ENCODE measurements at places on chromosomes 11 and 22.
A peak's percentile ranks its signal among the peaks of the same experiment; 100 is the strongest.

DNA sequence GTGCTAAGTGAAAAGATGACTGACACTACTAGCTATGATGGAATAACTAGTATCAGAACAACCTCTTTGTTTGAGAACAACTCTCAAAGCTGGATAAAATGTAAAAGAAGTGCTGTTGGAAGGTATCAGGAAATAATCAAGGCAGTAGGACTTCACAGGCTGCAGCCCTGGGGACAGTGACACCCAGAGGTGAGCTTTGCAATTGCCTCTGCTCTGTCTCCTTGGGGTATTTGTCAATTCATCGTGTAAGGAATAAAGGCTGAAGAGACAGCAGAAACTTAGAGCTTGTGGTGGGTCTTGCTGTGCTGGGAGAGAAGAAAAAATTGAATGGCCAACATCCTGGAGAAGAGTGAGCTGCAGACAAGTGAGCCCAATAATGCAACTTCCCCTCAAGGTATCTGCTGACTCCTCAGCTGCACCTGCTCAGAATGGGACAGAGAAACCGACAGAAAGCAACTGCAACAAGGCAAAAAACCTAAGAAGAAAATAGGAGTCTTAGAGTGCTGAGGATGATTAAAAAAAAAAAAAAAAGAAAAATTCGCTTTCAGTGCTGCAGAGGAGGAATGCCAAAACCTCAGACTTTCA lies 141.1 kb downstream of the RCN1 start:
- DNase-seq, result no peak

- DNase-seq, result no peak
Measured at GRCh38 chr11:116145187-116145865, 627.5 kb downstream of the BUD13 start.

GRCh38 chr11:27783701-27784355 lies 83.6 kb upstream of the BDNF start:
- DNase-seq, result no peak

GRCh38 chr22:45149671-45150070 lies 14.1 kb upstream of the NUP50 start:
- DNase-seq, result no peak

- DNase-seq, result no peak
Measured at GRCh38 chr22:17772249-17772957, 1.9 kb downstream of the BID start.

- no peak for DNase-seq
Measured at GRCh38 chr11:27722117-27722952, 22.1 kb upstream of the BDNF start.

DNA sequence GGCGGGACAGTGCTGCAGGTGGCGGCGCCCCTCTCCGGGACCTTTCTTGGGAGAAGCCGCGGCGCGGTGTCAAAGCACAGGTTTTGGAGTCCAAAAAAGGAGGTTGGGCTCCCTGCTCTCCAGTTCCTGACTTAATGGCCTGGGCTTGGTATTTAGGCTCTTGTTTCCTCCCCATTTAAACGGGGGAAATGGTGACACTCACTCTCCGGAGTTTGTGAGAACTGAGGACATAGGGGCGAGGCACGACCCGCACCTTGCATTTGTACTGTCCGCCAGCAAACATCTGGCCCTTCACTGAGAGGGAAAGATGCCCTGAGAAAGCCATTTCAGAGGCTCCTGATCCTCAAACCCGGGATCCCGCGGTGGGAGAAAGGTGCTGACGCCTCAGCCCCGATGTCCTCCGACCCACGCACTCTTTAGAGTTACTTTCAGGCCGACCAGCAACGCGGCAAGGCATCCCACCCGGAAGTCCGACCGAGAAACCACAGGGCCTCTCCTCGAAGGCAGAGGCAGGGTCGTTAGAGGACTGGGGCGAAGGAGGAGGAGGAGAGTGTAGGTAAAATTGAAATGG lies 2.9 kb upstream of the WDR74 start:
- DNase-seq, result peak; percentile 38

- no peak for DNase-seq
Measured at GRCh38 chr11:126874276-126874675, 126.3 kb downstream of the KIRREL3 start.

GRCh38 chr22:42275176-42275575 lies 4.7 kb upstream of the TCF20 start:
- no peak for DNase-seq

GRCh38 chr22:29245626-29246385 lies 22.0 kb downstream of the RHBDD3 start:
- peak; percentile 63 for DNase-seq

DNA sequence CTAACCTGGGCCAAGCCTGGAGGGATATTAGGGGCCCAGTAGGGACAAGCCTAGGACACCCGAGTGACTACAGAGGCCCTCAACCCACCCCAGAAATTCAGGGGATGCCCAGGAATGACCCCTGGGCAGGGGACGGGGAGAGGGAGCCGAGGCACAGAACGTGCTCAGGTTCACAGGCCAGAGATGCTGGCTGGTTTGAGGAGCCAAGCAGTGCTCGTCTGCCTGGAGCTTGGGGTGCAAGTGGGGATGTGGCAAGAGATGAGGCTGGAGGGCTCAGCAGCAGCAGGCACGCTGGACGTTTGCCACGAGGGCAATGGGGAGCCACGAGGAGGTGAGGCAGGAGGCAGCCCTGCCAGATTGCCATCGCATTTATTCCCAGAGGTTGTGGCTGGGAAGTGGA lies 34.0 kb upstream of the EMID1 start:
- no peak for DNase-seq

DNA sequence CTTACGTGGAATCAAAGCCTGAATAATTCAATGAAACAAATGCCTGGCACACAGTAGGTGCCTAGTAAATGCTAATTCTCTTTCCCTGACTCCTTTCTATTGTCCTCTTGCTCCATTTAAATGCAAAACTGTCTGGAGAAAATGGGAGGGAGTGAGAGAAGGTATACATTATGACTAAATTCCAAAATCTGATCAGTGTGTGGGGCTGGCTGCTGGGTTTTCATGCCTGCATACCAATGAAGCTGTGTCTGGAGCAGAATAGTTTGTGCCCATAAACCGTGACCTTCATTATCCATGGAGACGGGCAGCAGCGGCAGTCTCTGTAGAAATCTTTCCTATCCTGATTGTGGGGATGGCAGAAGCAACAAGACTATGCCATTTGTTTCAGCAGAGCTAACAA lies 223.4 kb upstream of the ZBED5 start:
- DNase-seq, result no peak

GRCh38 chr11:87224486-87224885 lies 186.8 kb downstream of the TMEM135 start:
- DNase-seq, result no peak

GRCh38 chr11:508956-509355 lies 1.9 kb upstream of the RNH1 start:
- no peak for DNase-seq

DNA sequence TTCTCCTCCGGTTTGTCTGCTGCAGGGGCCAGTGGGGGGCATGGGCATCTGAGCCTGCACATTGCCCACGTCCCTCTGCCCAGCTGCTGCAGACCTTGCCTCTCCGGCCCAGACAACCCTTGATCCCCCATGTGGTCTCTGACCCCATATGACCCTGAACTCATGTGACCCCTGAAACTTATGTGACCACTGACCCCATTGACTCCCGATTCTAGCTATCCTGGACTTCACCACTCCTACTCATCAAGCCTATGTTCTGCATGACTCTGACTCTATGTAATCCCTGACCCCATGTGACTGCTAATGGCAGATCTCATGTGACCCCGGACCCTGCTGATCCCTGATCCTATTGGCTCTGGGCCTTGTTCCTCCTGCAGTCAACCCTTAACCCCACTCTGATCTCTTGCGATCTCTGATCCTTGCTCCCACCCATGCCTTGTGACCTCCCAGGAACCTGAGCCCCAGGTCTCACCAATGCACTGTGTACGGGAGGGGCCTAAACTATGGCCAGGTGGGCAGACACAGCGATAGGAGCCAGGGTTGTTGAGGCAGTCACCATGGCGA lies 5.7 kb downstream of the LTBP3 start:
- DNase-seq, result no peak

GRCh38 chr11:57626895-57627294 lies 22.8 kb downstream of the YPEL4 start:
- no peak for DNase-seq

DNA sequence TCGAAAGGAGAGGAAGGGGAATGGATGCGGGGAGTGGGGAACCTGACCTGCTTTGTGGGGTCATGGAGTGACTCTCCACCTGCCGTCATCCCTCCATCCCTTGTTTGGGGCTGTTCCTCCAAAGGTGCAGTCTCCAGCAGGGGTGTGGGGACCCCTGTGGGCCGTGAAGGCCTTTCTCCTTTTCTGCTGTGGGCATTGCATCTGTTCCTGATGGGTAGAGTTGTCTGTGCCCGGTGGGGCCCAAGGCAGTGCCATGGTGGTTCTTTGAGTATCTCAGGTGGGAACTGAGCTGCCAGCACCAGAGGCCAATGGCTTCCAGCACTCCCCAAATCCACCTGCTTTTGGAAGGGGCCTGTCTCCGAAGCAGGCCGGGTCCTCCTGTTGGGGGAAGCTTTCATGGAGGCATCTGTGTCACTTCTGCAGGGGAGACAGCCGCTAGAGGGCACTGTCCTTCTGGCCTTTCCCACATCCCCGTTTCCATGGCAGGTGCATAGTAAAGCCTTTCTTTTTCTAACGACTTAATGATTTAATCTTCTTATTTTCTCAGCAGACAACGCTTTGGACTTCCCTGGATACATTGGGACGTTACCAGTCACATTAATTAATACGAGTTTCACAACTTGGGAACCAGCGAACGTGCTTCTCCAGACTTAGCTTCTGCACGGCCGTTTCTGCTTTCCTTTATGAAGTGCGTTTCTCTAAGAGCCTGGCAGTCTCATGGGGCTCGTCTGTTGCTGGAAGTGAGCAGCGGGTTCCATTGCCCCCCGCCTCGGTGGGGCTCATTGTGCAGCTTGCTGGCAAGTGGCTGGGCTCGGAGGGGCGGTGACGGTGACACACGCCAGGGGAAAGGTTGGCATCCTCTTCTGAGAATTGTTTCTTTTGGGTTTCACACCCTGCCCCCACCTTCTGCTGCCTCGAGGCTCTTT lies 57.1 kb downstream of the PARVB start:
- peak; percentile 70 for DNase-seq

- DNase-seq, result no peak
Measured at GRCh38 chr11:106228996-106229395, 151.5 kb downstream of the AASDHPPT start.

DNA sequence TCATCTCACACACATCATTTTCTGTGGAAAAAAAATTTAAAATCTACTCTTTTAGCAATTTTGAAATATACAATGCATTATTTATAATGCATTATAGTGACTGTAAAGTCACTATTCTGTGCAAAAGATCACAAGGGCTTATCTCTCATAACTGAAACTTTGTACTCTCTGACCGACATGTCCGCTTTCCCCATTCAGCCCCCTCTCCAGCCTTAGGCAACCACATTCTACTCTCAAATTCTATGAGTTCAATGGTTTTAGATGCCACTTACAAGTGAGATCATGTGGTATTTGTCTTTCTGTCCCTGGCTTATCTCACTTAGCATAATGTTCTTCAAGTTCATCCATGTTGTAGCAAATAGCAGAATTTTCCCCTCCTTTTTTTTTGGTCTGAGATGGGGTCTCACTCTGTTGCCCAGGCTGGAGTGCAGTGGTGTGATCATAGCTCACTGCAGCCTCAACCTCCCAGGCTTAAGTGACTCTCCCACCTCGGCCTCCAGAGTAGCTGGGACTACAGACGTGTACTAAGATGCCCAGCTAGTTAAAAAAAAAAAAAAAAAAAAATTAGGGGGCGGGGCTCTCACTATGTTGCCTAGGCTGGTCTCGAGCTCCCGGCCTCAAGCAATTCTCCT lies 44.5 kb downstream of the SYN3 start:
- DNase-seq, result no peak

DNA sequence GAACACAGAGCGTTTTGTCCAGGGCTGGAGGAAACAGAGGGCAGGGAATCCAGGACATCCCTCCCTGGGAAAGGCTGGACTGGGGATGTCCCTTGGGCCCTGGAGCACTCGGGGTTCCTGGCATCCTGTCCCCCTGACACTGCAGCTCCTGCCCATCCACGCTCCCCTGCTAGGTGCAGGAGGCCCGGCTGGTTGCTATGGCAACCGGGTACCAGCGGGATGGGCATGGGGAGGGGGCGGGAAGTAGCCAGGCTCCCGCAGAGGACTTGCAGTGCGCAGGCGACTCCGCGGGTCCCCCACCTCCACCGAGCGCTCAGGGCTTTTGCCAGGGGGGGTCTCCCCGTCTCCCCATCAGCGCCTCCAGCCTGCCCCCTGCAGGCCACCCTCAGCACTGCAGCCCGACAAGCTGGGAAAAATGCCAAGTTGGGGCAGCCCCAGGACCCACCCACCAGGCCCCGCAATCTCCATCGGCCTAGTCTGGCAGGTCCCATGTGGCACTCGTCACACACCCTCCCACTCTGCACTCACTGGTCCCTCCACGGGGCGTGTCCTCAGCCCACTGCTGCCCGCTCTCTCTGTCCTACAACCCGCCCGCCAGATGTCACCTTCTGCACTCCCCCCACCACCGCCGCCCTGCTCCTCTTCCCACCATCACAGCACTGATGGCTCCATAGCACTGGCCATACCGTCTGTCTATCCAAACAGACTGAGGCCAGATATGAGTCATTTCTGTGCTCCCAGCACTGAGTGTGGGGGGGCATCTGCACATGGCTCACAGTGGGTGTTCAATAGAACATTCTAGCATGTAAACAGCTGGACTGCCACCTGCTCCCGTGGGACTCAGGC lies 31.5 kb downstream of the KIAA0930 start:
- peak; percentile 26 for DNase-seq

DNA sequence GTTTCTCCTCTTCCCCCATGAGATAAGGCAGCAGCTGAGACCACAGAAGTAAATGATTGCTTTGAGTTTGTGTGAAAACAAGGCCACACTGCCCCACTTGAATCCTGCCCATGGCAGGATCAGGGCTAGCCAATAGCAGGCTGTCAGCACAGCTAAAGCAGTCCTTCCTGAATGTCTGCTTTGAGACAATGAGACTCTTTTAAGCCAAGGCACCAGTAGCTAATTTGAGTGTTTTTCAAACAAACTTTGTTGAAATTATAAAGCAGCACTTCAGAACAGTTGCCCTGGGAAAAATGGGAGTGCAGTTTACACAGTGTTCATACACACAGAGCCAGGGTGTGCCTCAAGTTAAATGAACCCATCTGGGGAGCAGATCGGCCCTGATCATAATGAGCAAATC lies 103.5 kb upstream of the OR5AK2 start:
- DNase-seq, result no peak

- DNase-seq, result no peak
Measured at GRCh38 chr11:46710821-46711269, 8.2 kb upstream of the F2 start.

GRCh38 chr11:69358398-69359020 lies 64.6 kb downstream of the MYEOV start:
- DNase-seq, result no peak

- no peak for DNase-seq
Measured at GRCh38 chr11:17159441-17159840, 48.3 kb downstream of the PIK3C2A start.

DNA sequence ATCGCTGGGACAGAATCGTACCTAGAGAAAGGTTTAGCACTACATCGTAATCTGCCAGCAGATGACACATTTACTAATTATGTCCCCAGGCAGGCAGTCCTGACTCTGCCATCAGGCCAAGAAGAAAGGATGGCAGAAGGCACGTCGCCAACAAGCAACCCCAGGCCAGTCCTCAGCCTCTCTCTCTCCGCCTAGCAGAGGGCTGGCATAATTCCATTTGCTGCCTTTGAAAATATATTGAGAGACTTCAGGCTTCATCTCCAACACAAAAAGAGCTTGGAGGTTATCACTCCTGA lies 1517.0 kb downstream of the TBC1D22A start:
- no peak for DNase-seq

- DNase-seq, result no peak
Measured at GRCh38 chr11:106969644-106970355, 48.5 kb downstream of the GUCY1A2 start.
